NCI-H1436 treated with DMSO at 0.1 percent for 48 hours (cell line): ENCODE measurements at places on chromosomes 11 and 22.

DNA sequence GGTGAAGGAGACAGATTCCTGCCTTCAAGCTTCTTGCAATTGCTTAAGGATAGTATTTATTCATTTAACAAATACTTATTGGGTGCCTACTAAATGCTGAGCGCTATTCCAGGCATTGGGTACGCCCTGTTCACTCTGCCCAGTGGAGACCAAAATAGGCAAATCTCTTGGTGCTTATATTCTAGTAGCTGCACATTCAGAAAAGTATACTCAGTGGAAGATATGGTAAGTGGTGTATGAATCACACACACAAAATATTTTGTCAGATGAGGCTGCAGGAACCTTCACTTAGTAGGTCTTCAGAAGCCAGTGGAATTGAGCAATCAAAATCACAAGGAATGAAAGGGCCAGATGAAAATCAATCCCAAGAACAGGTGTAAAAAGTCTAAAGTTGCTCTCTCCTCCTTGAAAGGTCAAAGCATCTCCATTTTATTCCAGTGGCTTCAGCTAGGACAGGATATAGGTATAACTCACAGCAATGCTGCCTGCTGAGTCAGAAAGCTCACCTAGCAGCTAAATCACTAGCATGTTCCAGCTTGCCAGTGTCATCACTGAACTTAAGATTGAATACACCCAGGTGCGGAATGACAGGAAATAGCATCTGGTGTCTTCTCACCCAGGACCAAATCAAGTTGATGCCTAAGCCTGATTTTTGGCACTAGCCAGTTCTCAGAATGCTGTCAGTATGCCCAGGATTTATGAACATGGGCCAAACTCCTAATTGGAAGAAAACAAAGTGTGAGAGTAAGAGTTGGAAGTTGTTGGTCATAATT, 83.9 kb downstream of the AMOTL1 start:
- DNase-seq, result no peak

- no peak for DNase-seq
These were observed 713.9 kb downstream of the ETS1 start for GRCh38 chr11:127873478-127873877.

GRCh38 chr11:131408025-131408640, 37.7 kb downstream of the NTM start:
- DNase-seq, result no peak

- no peak for DNase-seq
These were observed 575.3 kb upstream of the B3GAT1 start for GRCh38 chr11:134987223-134987768.

DNA sequence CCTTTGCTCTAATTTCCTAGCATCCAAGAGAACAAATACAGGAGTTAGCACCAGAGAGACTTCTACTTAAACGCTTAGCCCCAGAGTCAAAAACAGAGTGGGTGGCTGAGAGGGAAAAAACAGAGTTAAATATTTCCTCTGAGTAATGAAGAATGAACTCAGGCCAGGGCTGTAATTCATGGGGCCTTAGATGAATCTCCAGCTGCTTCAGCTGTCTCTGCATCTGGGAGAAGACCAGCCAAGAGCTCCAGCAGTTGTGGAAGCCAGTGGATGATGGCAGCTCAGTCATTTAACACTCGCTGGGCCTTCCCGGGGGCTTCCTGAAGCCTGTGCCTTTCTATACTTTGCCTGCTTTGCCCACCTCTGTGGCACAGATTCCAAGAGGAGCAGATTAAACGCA, 5.7 kb upstream of the ADAMTS15 start:
- DNase-seq, result no peak
